ENCODE measurements at places on chromosomes 11 and 22.
A peak's percentile ranks its signal among the peaks of the same experiment; 100 is the strongest.

DNA sequence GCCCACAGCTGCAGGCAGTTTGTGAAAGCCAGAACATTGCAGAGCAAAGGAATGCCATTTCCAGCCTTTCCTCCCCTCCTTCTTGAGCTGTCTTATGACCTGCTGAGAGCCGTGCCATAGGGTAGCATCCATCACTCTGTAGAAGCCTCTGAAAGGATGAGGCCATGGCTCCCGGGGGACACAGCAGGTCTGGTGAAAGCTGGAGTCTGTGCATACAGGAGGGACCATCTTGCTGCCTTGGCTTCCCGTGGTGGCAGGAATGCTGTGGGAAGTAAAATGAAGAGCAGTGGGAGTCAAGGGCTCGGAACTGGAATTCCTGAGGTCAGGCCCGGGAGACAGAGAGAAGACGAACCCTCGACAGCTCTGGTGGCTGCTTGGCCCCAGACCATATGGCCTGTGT, 30.9 kb downstream of the ANO1 start:
- no peak for DNase-seq

DNA sequence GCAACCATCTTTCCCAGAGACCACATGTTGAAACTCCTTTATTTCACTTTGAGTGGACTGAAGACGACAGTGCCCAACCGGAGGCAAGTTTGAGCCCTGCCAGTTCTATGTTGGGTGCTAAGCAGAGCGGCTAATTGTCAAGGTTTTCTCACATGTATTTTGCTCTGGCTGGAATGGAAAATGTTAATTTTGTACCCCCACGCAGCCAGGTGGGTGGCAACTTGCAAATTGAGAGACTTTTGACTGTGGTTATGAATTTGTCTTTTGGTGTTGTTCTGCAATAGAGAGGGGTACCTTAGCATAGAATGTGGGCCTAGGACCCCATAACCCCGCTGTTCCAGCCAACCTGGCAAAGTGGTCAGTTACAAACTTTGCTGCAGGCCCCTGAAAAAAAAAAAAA, 42.5 kb upstream of the SLC5A12 start:
- DNase-seq, result no peak

DNA sequence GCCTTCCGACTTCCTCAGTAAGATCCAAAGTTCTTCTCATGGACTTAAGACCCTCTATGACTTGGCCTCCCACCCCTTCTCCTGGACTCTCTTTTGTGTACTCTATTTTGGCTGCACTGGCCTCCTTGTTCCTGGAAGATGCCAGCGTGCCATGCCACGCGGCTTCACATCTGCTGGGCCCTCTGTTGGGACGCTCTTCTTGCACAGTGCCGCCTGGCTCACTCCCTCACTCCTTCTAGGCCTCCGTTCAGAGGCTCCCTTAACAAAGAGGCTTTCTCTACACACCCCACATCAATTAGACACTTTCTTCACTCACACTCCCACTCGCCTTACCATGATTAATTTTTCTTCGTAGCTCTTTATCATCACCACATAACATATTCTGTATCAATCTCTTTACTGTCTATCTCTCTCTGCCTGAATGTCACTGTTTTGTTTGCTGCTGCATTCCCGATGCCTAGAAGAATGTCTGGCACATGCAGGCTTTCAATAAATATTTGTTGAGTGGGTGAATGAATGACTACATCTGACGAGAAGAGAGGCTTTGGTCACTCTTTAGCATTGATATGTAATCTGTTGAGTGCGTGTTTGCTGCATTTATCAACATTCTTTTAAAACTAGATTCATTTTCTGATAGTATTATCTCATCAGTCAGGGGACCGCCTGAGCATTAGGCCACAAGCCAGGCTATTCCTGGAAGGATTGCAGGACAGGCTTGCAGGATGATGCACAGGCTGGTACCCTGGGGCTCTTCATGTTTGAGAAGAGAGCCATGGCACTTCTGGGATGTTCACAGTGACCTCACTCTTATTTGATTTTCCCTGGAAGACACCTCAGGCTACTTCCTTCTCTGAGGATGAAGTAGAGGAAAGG, 60.6 kb upstream of the AMPD3 start:
- no peak for DNase-seq

DNA sequence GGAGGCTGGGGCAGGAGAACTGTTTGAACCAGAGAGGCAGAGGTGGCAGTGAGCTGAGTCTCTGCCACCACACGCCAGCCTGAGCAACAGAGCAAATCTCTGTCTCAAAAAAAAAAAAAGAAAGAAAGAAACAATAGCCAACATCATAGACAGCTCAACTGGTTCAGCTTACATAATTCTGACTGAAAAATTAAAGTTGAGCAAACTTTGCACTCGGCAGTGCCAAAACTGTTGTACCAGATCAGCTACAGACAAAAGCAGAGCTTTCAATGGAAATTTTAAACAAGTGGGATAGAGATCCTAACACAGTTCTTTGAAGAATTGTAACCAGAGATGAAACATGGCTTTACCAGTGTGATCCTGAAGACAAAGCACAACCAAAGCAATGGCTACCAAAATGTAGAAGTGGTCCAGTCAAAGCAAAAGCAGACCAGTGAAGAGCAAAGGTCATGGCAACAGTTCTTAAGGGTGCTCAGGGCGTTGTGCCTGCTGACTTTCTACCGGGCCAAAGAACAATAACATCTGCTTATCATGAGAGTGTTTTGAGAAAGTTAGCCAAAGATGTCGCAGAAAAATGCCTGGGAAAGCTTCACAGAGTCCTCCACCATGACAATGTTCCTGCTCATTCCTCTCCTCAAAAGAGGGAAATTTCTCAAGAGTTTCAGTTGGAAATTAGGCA, 59.3 kb downstream of the TTC28 start:
- no peak for DNase-seq

- no peak for DNase-seq
Observed at GRCh38 chr22:24051568-24051967, 40.5 kb downstream of the CABIN1 start.

DNA sequence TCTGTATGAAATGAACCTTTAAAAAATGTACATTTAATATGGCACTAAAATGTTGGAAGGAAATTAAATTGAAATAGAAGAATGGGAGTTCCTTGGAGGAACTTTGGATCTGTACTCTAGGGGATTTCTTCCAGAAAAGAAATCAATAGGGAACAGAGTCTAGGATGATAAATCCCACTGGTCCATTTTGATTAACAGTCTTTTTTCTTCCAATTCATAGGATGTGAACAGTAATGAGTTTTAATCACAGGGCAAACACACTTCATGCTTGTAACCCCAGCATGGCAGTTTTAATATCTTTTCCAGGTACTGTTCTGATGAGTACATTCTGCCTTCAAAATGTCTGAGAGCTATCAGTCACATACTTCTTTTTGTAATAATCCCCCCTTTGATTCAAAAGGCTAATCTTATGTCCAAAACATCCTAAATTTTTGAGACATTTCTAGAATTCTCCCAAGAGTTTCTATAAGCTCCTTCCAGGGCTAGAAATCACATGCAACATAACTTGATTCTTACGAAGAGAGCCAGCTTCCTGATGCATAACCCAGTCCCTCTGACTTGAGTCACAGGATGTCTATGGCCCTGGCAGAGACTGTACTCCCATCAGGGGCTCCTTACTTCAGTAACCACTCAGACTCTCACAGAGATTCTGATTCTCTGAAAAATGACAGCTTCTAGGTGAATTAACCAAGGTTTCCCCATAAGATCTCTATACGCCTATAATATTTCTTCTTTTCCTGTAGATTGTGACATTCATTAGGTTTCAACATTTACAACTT, 112.9 kb downstream of the SLC36A4 start:
- DNase-seq, result no peak

DNA sequence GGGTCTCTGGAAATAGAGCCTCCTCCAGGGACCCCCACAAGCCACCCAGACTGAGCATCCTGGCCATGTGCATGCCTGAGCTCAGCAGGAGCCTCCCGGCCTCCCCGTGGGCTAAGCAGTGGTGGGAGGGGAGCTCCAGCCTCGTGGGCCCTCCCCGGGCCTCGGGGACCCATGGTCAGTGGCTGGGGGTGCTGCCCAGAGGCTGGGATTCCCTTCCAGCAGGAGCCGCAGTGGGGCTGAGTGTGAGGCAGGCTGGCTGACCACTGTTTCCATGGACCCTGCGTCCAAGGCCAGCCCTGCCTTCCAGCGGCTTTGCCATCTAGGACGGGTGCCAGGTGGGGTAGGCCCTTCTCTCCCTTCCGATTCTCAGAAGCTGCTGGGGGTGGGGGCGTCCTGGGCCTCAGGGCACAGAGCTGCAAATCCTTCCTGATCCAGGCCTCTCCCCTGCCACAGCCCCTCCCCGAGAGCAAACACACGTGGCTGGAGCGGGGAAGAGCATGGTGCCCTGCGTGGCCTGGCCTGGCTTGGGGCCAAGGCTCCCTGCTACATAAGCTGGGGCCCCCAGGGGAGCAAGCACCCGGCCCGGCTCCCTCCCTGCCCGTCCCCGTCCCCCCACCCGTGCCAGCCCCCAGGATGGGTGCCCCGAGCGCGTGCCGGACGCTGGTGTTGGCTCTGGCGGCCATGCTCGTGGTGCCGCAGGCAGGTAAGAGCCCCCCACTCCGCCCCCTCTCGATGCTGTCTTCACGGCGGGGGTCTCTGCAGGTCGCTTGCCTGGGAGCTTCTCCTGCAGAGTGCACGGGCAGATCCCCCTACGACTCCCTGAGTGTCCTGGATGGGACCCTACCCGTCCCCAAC, at the start of gene MUC5B:
TSS of gene MUC5B (plus strand) at position 576 of the 855 bp plus-strand sequence. CDS start at position 634, 58 bp downstream.
- no peak for DNase-seq

DNA sequence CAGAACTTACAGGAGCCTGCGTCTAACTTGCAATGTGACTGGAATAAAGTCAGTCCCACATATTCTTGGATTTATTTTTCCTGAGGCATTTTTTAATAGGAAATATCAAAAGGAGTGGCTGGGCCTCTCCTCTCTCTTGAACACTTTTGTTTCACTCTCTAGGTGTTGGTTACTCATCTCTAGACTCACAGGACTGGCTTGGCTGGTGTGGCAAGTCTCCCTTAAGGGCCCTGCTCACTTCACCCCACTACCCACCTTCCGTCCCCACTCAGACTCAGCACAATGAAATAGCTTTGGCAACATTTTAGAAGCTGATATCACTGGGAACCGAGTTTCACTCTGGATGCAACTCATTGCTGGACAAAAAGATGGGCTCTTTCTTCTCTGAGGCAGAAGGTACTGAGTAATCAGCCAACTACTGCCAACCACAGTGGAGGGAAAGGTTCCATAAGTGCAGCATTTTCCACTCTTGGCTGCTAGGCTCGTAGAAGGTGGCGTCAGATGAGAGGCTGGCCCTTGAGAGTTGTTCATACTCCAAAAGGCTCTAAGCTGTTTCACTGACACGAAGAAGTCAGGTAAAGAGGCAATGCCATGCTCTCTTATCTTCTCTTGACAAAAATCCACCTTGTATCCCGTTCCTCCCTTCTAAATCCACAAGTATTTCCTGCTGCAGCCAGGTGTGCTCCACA, 390.6 kb downstream of the SOX6 start:
- no peak for DNase-seq

- DNase-seq, result peak; percentile 37
Observed at GRCh38 chr22:35538801-35539321, 1.8 kb upstream of the RASD2 start.

DNA sequence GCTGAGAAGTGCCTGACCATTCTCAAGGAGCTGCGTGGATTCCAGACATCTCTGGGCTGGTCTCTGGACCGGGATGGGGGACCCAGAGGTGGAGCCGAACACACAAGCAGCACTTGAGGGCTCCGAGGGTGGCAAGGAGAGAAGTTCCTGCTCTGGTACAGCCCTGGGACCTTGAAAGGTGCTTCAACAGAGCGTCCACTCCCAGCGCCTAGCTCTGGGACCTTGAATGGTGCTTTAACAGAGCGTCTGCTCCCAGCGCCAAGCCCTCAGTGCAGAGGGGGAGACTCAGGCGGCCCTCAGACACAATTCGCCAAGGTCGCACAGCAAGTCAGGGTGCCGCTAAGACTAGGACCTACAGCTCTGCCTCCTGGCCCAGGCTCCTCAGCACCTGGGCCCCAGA, 10.6 kb upstream of the NPAS4 start:
- DNase-seq, result no peak

- no peak for DNase-seq
Observed at GRCh38 chr11:117879516-117880480, 3.3 kb upstream of the FXYD6 start.

Measured in CD4-positive, alpha-beta T cell treated with Interleukin-6 for 4 hours (primary cell).